ENCODE measurements at places on chromosomes 11 and 22.

- DNase-seq: no peak
These were observed 66.7 kb downstream of the RAB30 start for GRCh38 chr11:83004746-83005556.

GRCh38 chr11:110951950-110952503 is 239.8 kb upstream of the ARHGAP20 start:
- no peak for DNase-seq

- no peak for DNase-seq
These were observed 52.6 kb downstream of the CLTCL1 start for GRCh38 chr22:19238900-19239299.

GRCh38 chr11:36594316-36594989 is at the start of gene IFTAP:
IFTAP (plus strand) TSS chr11:36594502; CDS start chr11:36610104, 15,602 bp downstream.
- DNase-seq: peak; percentile 78

GRCh38 chr11:123211981-123212380 is 16.9 kb upstream of the CLMP start:
- DNase-seq: no peak

DNA sequence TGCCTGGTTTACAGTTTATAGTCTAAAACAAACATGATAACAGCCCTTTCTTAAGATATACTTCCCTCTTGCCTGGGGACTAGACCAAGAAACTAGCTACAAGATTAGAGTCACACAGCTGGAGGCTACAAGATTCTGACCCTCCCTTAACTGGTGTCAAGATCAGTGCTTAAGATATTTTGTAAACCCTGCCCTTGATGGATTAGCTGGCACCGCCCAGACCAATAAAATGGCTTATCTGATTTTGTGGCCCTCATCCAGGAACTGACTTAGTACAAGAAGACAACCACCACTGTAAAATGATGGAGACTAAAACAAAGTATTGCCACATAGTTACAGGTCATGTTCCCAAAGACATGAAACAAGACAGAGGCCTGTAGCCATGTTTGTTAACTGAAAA is 53.4 kb downstream of the FAM181B start:
- DNase-seq: no peak

DNA sequence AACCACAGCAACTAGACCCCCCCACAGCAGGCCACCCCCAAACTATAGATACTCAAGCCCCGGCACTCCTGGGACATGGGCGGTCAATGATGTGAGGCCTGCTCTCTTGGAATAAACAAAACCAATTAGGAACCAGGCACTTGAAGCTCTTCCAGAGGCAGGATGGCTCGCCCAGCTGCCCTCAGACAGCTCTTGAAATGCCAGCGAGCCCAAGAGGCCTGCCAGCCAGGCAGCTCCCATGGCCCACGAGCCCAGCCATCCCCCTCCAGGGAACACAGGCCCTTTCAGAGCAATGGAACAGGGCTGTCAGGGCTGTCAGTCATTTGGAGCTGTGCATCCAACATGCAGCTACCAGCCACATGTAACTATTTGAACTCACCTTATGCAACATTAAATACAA is 34.0 kb upstream of the TFIP11 start:
- no peak for DNase-seq

GRCh38 chr11:77886401-77886800 is 65.5 kb downstream of the AAMDC start:
- DNase-seq: no peak

DNA sequence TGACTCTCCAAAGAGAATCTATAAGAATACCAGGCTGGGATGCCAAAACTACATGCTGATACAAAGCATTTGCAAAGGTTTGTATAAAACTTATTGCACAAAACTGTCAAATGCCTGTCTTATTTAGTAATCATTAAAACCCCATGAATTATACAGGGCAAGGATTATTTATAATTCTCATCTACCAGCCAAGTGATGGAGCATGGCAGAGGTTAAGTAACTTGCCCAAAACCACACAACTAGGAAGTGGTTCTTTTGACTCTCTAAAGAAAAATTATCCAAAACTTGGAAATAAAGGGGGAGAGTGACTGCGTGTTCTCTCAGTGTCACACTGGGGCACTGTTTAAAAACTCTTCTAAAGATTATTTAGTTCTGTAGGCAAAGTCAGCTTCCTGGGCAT is 17.4 kb upstream of the CLMP start:
- no peak for DNase-seq

DNA sequence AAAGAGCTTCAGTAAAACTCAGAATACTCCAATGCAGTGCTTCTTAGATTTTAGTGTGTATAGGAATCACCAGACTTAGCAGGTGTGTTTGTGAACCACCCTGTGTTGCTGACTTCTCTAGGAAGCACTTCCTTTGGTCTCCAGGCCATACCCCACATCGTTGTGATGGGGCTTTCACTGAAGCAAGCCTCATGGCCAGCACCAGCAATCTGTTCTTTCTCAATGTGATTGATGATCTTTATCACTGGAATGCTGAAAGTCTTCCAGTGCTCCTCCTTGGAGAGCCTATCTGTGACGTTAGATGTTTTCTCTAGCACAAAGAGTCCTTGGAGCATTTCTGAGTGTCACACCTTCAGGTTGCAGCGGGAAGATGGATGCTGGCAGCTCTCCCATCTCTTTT is 280.5 kb downstream of the DDX10 start:
- DNase-seq: no peak

- no peak for DNase-seq
These were observed 54.9 kb upstream of the HMGXB4 start for GRCh38 chr22:35202376-35202775.

- no peak for DNase-seq
These were observed 4.1 kb upstream of the STT3A start for GRCh38 chr11:125588505-125588904.

DNA sequence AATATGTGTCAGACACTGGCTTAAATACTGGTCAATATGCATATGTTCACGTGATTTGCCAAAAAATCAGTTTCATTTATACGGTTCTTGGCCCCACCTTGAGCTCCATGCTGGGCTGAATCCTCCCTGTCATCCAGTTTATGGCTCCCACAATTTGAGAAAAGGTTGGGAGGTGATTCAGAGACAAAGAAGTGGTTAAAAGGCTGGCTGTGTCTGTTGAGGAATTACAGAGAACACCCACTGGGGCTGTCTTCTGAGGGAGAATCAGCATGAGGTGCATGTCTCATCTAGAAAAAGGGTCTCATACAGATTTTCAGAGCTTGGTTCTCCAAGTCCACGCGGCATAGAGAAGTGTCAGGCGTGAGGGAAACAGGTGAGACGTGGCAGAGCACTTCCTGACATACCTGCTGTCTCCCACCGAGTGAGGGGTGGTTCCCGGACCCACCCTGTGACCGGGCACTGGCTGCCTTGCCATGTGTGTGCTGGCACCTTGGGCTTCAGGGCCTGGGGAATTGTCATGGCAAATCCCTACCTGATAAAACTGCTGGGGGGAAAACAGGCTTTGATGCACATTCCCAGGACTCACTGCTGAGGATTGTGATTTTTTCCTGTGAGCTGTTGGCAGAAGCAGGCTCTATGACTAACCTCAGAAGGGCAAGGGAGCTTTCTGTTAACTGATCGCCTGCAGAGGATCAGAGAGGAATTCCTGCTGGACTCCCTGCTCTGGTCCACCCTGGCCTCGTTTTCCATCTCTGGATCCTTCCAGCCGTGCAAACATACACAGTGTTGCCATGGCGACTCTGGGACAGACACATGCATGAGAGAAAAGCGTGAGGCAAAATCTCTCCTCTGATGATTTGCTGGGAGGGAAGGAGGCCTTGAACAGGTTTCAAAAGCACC is 223.6 kb downstream of the ADAMTS15 start:
- DNase-seq: peak; percentile 79

DNA sequence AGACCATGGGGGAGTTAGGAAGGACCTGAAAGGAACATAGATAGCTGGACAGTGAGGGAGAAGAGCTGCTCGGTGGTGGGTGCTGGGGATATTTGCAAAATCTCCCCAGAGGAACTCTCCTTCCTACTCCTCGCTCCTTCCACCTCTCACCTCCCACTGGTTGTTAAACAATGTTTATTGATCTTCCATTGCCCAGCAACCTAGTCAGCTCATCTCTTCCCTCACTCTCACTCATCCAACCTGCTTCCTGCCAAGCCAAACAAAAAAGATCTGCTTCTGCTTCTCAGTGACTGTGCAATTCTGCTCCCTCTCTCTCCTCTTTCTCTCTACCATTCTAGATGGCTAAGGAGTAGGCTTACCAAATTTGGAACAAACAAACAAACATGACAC is 115.0 kb downstream of the SLC1A2 start:
- no peak for DNase-seq

GRCh38 chr11:35412285-35412684 is 7.1 kb downstream of the SLC1A2 start:
- no peak for DNase-seq

- DNase-seq: no peak
These were observed 493.2 kb downstream of the MIAT start for GRCh38 chr22:27150544-27150941.

GRCh38 chr11:10322830-10323792 is 18.2 kb downstream of the ADM start:
- peak; percentile 77 for DNase-seq

DNA sequence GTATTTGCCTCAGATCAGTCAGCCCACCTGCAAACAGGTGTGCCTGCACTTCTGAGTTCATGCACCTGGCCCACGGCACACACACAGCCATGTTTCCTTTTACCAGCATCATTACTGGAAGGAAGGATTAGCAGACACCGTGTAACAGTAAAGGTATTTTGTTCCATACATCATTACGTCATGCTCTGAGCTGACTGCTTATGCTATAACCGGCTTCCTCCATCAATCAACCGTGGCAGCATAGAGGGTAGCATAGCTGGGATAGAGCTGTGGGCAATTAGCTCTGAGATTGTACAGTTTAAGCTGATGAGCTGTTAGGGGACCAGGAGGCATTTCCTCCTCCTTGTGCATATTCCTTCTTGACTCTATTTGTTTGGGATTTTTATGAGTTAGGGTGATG is 102.4 kb downstream of the ME3 start:
- DNase-seq: no peak

- DNase-seq: peak; percentile 86
These were observed at the start of gene ARSA for GRCh38 chr22:50627642-50628542. ARSA (minus strand) TSS chr22:50628152; CDS start chr22:50627779, 373 bp downstream.

- no peak for DNase-seq
These were observed 2.0 kb upstream of the UEVLD start for GRCh38 chr11:18590571-18590970.

- no peak for DNase-seq
These were observed 77.2 kb downstream of the TMPRSS5 start for GRCh38 chr11:113628912-113629311.

- no peak for DNase-seq
These were observed 8.6 kb upstream of the PDE2A start for GRCh38 chr11:72682858-72683243.

DNA sequence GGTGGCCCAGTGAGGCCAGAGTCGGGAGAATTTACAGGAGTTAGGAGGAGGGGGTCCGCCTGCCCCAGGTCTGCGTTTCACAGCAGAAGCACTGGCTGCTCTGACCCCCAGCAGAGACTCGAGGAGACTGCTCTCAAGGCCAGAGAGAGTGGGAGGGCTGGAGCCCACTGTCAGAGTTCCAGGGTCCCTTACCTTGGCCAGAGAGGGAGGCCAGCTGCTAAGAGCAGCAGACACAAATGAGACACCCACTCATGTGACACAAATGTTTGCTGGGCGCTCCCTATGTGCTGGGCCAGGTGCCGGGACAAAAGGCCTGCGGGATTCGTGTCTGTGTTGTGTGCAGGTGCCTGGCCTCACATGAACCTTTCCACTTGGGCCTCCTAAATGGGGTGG is 2.8 kb upstream of the TNFRSF13C start:
- no peak for DNase-seq

GRCh38 chr11:19970944-19971343 is 189.3 kb downstream of the DBX1 start:
- no peak for DNase-seq

DNA sequence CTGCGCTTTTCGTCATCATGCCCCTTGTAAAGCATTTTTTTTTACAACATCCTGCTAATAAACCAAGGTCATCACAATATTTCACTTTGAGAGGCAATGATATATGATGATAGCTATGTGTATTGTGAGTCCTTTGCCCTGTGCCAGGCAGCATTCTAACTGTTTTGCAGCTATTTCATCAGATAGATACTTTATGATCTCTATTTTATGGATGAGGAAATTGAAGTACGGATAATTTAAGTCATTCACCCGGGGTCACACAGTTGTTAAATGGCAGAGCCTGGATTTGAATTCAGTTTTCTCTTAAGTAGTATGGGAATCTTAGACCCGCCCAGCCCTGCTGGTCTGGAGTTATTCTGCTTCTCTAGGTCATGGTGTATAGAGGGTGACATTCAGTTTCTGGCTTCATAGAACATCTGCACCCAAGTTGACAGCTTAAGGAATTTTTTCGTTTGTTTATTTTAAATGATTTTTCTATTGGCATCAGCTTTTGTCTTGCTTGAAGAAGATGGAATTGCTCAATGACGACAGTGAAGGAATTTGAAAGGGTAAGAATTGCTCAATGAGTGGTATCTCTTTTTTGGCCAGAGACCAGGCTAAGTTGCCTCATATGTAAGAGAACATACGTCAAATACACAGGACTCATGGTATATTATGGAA is 926 bp downstream of the PRR5L start:
- DNase-seq: no peak

DNA sequence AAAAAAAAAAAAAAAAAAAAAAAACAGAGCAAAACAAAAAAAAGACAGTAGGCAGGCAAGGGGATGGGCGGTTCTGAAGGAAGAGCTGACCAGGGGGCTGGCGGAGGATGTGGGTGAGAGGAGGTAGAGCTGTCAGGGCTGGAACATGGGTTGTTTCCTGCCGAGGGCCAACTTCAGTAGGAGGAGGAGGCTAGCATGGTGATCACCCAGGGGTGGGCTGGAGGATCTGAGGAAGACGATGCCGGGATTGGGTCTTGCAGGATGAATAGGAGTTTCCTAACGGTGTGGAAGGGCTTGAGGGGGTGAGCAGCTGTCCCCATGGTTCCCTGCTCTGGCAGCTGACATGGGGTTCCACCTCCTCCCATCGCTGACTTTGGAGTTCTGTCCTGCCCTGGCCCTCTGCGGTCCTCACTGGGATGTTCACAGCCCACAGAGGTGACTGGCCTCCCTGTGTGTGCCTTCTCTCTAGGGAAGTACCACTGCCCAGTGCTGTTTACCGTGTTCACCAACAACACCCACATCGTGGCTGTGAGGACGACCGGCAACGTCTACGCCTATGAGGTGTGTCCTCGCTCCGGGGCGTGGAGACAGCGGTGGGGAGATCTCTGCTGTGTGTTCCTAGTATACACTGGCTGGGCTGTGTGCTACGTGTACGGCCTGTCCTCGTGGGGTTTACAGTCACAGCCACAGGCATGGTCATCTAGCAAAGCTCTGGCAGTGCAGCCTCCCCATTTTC is 15.2 kb downstream of the PPIL2 start:
- no peak for DNase-seq
